Stimulated activated memory B cell treated with anti-CD40 and anti-IgM and Interleukin-4, amounts not matched to agents 10 μg/mL and 1 μg/mL and 100 μg/mL, for 72 hours (primary cell): ENCODE measurements at places on chromosomes 1 and 21.

DNA sequence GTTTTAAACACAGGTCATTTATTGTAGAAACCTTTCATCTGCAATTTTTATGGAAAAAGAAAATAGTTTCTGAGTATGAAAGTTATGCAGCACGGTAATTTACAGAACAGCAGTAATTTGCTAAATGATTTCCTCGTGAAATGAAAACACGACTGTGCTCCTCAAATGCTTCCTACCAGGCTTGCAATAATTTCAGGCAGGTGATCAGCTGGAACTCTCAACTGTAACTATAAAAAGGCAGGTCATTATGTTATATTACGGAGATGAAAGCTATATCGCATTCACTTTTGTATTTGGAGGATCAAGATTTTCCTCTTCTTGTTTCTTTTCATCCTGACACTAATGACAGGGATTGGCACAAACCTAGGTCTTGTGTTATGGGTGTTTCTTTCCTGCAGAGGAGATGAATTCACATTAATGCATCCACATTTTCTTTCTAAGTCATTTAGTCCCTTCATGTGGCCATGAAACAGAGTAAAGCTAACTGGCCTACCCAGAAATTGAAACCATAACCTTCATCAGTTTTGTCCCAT is 57.4 kb downstream of the SAMSN1 start:
- no peak for ATAC-seq

DNA sequence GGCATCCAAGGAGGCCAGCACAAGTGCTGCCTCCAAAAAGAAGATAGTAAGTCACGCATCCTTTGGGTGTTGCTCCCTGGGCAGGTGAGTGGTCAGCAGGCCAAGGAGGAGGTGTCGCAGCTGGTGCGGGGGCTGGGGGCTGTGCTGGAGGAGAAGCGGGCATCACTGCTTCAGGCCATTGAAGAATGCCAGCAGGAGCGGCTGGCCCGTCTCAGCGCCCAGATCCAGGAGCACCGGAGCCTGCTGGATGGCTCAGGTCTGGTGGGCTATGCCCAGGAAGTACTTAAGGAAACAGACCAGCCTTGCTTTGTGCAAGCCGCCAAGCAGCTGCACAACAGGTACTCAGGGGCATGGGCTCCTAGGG is 4.3 kb downstream of the TRIM46 start:
- no peak for ATAC-seq

DNA sequence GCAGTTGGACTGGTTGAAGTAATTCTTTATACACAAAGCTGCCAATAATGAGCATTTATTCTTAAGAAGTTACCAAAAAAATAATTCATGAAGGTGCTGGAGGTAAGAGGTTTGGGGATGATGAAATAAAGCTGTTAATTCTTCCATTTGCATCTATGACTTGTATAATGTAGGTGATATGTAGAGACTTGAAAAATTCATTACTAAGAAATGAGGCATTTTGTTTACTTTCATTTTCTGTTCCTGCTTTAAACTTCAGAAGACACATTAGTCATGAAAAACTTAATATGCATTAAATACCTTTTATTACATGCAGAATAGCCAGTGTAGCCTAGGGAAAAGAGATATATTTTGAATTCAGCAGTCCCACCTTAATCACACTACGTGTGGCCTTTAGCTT is 214.2 kb downstream of the SLC44A5 start:
- ATAC-seq: no peak

DNA sequence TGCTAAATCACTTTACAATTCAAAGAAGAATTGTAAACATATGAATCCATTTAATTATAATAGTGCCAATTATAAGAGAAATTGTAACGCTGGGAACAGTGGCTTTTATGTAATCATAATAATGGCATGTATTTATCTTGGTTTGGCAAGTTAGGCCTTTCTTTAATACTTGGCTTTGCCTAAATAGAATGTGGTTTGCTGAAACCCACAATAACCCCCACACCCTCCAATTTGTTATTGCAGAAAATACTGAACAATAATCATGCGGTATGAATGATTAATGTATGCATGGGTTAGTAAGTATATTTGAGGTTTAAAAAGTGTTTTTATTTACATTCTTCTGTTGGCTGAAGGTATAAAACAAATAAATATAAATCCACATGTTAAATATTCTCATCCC is 138.2 kb downstream of the NFIA start:
- no peak for ATAC-seq

DNA sequence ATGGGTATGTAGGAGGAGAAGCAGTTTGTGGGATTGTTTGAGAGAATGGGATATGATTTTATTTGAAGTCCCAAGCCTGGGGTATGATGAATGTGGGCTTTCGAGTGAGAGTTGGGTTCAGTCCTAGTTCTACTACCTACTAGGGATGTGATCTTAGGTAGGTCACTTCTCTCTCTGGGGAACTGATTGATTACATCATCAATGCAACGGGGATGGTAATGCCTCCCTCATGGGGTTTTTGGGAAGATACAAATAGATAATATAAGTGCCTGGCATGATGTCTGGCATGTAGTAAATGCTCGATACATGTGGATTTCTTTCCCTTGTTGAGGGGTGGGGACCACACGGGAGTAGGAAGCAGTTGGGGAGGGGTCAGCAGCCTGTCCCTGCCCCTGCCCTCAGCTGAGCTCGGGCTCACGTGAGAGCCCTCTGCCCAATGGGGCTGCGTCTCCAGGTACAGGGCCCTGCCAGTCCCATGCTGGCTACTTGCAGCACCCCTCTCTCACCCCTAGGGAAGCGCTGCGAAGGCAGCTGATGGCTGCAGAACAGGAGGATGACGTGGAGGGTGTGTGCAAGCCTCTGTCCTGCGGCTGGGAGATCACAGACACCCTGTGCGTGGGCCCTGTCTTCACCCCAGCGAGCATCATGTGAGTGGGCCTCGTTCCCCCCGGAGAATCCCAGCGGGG is 38.7 kb downstream of the AZIN2 start:
- ATAC-seq: no peak

- no peak for ATAC-seq
These were observed 91.5 kb downstream of the IER5 start for GRCh38 chr1:181179987-181180365.

DNA sequence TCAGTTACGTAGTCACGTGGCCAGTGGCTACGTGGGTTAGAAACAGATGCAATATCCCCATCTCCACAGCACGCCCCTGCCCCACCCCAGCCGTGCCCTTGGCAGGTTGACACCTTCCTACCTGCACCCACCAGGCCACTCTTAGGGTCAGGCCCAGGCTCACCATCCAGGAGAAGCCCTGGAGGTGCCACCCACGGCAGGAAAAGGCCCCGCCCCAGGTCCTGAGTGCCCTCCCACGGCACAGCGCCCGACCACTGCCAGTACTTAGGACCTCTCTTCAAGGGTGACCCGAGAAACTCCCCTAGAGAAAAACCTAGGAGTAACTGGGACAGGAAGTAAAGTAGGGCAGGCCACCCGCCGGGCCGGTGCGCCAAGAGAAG is 1.5 kb downstream of the C1orf35 start:
- ATAC-seq: no peak

DNA sequence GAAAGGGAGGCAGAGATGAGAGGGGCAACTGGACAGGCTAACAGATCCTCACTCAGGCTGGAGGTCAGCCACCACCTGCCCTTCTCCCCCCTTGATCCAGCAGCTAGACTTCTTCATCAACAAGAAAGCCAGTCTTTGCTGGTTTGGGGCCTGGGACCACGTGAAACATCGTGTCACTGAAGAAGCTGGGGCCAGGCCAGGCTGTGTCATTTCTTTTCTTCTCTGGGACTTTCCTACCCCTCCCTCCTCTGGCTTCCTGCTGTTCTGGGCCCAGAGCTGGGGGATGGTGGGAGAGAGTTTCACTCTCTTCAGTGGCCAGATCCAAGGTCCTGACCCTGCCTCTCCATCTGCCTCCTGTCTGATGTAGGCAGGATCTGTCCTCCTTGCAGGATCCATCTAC is 18.1 kb upstream of the SLC26A9 start:
- peak; percentile 10 for ATAC-seq

GRCh38 chr1:70143048-70143659 is 62.2 kb downstream of the LRRC40 start:
- no peak for ATAC-seq

- no peak for ATAC-seq
These were observed 38.0 kb upstream of the SRP9 start for GRCh38 chr1:225739542-225740107.

DNA sequence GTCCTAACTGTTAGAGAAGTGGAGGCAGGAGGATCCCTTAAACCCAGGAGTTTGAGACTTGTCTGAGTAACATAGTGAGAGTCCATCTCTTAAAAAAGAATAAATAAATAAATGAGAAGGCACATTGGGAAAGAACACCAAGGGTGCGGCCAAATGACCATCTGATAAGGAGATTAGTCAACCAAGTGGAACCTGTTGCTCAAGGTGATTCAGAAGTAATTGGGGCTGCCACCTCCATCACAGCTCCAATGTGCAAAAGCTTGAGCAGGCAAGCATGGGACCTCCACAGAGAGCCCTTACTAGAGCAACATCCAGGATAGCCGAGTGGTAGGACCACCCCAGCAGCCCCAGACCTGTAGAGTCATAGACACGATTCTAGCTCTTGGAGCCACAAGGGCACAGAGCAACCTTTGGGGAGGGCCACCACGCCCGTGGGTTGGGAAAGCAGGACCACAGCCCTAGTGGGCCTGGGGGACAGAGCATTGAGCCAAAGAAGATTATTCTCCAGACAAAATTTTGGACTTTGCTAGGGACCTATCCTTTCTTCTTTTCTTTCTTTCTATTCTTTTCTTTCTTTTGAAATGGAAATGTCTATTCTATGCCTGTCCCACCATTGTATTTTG is 40.9 kb downstream of the KCNK1 start:
- peak; percentile 41 for ATAC-seq

- ATAC-seq: no peak
These were observed 204.9 kb upstream of the CACYBP start for GRCh38 chr1:174794861-174795260.

DNA sequence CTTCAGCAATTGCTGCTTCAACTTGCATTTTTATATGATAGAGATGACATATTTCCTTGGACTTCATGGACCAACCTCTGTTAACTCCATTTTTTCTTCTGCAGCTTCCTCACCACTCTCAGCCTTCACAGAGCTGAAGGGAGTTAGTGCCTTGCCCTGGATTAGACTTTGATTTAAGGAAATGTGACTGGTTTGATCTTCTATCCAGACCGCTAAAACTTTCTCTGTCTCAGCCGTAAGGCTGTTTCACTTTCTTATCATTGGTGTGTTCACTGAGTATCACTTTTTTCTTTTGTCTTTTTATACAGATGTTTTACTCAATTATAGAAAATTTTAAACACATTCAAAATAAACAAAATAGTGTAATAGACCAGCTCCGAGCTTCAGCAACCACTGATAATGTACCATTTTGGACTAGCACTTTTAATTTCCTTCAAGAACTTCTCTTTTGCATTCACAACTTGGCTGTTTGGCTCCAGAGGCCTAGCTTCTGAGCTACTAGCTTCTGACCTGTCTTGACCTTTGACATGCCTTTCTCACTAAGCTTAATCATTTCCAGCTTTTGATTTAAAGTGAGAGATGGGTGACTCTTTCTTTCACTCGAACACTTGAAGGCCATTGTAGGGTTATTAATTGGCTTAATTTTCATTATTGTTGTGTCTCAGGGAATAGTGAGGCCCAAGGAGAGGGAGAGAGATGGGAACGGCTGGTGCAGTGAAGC is 9.3 kb downstream of the NEK7 start:
- ATAC-seq: no peak

- no peak for ATAC-seq
These were observed 139.6 kb downstream of the NAV1 start for GRCh38 chr1:201678264-201679101.

DNA sequence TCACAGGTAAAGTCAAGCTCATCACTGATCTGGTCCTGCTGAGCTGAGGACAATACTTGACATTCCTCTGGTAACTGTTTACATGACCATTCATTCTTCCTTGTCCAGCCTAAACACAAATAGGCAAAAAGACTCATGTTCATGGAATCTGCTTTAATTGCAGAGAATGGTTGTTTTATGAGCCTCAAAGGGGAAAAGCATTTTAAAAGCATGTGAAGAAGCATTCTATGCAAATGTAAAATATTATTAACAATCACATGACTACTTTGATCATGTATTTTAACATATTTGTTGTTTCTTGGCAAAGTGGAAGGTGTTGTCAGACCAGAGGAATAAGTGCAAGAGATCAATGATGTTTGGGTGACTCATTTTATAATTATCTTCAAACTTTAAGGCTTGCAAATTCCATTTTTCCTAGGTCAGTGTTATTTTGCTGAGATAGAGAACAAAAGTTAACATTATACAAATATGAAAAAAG is 133.7 kb downstream of the RUNX1 start:
- no peak for ATAC-seq
